HT1080 (cell line): ENCODE measurements at places on chromosomes 7 and 10. TPM values are rescaled to one million over a fixed set of nuclear protein-coding genes. Genes with fewer than 3 reads are reported as not detected.

DNA sequence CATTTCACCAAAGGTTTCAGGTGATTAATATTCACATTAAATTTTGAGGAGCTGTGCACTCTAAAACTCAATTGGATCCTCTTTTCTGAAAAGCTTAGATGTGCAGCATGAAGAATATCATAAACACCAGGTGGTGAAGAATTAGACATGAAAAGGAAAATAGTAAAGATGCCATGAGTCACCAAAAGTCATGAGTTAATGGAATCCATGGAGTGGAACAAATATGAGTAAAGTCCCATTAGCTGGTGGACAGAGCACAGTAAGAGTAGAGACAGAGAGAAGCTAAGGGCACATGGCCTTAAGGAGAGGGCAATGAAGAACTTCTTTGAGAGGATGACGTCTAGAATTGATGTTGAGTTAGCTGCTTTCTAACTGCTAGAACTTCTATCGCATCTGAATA is 271.6 kb downstream of the CSTF2T start:
- DNase-seq: no peak

CDNF gene
- 0.10 and 0.77 TPM in 2 replicates for total RNA-seq

GRCh38 chr7:36157527-36158320 is 4.7 kb downstream of the EEPD1 start:
- DNase-seq: no peak

DNA sequence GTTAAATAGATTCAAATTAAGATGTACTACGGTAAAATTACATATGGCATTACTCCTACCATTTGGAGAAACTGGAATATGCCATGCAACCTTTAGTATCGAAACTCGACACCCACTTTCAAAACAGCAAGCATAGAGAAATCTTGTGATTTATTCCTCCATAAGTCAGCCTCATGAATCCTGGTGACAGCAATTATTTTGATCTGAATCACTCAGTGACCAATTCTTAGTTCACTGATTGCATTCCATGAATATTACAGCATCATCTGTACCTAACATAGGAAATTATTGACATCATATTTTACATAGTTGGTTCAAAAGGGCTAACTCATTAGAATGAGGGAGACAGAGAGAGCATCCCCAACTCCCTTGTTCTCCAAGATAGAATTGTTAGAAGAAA is 89.6 kb downstream of the CACNB2 start:
- peak; percentile 50 for DNase-seq

PPP1R17 gene
- not detected in 2 replicates for total RNA-seq

DNA sequence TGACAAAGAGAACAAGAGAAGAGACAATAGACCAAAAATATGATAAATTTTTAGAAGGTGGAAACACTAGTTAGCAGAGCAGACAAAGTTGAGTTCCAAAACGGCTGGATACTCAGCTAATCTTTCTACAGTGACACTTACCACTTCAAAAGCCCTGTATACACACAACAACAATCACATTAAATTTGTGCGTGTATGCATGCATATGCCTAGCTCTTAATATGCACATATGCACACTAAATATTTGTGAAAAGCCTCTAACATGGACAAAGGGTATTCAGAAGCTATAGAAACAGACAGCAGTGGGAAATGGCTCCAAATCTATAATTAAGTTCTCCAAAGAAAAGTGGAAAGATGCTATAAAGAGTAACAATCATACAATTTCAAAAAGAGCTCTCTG is 476.4 kb downstream of the HTR7 start:
- no peak for DNase-seq

VWDE gene
- 1.1 and 1.6 TPM in 2 replicates for total RNA-seq

DNA sequence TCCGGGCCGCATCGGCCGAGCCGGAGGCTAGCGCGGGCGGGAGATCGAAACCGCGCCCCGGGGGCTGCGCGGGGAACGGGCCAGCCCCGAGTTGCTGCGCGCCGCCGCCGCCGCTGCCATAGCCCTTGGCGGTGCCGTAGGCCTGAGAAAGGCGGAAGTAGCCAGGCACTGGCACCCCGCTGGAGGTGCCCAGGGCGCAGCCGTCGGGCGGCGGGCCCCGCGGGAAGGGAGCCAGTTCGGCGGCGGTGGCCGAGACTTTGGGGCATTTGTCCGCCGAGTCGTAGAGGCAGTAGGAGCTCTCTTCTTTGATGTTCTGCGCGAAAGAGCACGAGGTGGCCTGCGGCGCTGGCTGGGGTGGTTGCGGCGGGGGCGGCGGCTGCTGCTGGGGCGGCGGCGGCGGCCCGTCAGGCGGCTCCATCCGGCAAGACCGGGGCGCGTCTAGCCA is 587 bp downstream of the HOXA10 start:
- no peak for DNase-seq

GRCh38 chr10:31606841-31607240 is 287.8 kb downstream of the ZEB1 start:
- no peak for DNase-seq

SYT15 gene
- 0.07 and 0.08 TPM in 2 replicates for total RNA-seq

HOXA4 gene
- 1.3 and 1.6 TPM in 2 replicates for total RNA-seq

DNA sequence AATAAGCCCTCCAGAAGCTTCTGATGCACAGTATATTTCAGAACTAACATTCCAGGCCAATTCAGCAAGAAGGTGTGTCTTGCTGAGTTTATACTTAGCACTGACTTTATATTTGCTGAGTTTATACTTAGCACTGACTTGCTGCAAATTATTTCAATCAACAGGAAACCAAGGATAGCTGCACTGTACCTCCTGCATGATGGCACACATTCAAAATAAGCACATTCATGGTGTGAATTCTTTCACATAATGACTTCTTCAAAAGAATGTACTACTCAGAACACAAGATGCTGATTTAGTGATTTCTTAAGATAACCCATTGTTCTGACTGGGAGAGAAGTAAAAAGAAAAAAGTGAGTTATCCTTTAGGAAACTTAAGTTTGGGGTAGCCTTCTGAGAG is 52.0 kb downstream of the JAZF1 start:
- no peak for DNase-seq

DNA sequence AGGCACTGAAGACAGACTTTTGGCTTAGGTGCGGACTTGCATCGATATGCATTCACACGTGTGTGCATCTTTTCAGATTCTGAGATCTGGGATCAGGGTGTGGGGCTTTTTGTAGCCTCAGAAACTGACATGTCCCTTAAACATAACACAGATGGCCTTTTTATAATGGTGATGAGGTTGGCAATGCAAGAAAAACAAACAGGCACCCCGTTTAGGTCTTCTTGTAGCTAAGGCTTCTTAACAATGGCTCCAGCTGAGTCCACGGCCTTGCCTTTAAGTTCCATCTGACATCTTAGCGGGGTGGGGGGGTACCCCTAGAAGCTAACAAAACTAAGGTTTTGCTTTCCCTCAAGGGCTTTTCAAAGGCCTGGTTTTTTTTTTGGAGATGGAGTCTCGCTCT is 146.3 kb downstream of the PRPF18 start:
- DNase-seq: no peak
